ENCODE measurements at places on chromosomes 11 and 22.

- no peak for DNase-seq
Observed at GRCh38 chr22:17167486-17167885, 8.4 kb upstream of the HDHD5 start.

DNA sequence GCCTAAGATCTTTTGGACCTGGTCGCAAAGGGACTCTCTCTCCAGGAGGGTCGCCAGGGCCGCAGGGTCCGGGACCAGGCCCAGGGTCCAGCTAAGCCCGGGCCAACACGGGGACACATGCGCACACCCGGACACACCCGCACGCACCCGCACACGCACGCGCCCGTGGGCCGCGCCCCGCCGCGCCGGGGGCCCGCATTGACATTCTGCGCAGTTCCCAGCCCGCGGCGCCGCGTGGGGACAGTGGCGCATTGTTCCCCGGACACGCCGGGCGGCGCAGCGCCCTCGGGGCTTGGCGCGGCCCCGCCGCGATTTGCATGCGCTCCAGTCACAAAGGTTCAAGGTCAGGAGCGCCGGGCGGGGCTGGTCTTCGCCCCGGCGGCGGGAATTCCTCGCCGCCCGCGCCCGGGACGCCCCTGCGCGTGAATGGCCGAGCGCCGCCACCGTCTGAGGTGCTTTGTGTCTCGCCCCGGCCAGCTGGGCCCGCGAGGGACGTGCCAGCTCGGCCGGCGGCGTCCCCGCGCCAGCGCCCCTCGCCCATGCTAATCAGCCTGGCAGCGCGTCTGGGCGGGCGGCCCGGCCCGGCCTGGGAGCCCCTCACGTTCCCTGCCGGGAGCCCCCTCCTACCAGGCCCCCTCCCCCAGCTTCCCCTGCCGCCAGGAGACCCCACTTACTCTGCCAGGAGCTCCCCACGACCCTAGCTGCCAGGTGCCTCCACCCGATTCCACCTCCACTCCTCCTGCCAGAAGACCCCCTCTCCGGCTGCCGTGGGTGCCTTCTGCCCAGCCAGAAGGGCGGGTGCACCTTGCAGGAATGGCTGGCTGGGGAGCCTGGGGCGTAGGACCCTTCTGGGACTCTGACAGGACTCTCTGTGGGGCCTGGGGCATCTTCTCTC, 50.5 kb upstream of the WNT7B start:
- no peak for DNase-seq

DNA sequence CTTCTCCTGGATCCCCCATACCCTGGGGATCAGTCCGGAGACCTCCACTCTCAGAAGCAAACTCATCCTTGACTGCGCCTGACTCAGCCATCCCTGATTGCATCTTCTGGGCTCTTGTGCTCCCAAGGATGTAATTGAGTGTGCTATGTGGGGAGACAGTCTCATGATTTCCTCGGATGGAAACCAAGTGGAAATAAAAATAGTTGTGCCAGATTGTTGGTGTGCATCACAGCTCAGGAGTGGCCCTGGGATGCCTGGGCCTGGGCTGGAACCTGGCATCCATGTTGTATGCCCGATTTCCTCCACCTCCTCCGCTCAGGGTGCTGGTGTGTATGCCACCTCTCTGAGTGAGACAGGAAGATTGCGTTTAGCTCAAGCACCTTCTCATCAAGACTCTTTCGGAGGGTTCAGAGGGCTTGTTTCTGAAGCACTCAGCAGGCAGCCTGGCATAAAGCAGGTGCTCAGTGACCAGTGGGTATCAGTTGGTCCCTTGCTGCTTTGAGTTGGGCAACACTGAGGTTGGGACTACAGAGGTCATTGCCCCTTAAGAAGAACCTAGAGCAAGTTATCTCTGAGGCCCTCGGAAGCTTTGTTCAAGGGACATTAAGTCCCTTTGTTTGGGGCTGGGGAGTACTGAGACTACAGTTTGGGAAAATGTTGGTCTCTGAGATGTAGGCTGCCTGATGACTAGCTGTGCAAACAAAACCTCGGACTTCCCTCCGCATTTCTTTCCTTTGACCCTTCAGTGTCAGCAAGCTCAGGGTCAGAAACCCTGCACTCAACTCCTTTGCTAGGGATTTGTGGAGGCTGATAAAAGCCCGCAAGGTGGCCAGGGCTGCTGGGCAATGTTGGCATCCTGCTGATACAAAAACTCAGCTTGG, 24.8 kb upstream of the MICAL2 start:
- DNase-seq = no peak

DNA sequence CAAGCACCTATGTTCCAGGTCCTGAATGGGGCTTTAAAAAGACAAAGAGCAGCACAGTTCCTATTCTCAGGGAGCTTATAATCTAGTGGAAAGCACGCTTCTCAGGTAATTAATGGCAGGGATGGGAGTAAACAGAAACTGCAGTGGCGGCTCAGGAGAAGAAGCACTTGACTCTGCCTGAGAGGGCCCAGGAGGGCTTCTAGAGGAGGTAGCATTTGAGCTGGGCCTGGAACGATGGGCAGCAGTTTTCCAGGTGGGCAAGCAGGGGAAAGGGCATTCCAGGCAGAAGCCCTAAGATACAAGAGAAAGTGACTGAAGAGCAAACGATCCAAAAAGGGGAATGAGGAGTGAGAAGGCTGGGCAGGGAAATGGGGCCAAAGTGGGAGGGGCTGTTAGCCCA, 37.1 kb upstream of the CHST1 start:
- DNase-seq = no peak

- no peak for DNase-seq
Observed at GRCh38 chr11:85647078-85647477, 689 bp upstream of the TMEM126A start.

GRCh38 chr11:68908273-68908672, 4.6 kb downstream of the IGHMBP2 start:
- no peak for DNase-seq

- DNase-seq = no peak
Observed at GRCh38 chr22:31944700-31945442, 536 bp downstream of the YWHAH start.

DNA sequence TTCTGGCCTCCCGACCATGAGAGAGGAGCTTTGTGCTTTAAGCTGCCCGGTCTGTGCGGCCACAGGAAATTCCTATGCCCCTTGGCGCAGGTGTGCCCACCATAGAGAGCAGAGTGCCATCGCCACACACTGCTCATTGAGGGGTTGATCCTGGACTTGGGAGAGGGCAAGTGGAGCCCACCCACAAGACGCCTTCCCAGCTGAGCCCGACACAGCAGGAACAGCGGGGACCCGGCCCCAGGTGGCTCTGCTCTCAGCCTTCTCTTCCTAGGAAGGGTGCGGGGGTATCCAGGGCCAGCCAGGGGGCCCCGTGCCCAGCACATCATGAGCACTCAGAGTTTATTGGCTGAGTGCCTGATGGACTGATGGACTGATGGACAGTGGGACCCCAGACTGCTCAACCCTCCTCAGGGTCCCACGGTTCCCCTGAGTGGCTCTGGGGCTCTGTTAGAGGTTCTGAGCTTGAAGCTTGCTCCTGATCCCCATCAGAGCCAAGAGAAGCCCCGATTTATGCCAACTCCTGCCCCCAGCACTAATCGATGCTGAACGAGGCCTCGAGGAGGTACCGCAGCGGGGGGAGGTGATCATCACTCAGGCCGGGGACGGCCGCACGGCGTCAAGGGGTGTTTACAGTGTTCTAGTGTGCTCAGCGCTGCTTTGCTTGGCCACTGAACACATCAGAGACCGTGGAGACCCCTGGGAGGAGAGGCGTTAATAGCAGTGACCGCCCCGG, 13.5 kb upstream of the MRGPRD start:
- DNase-seq = no peak

DNA sequence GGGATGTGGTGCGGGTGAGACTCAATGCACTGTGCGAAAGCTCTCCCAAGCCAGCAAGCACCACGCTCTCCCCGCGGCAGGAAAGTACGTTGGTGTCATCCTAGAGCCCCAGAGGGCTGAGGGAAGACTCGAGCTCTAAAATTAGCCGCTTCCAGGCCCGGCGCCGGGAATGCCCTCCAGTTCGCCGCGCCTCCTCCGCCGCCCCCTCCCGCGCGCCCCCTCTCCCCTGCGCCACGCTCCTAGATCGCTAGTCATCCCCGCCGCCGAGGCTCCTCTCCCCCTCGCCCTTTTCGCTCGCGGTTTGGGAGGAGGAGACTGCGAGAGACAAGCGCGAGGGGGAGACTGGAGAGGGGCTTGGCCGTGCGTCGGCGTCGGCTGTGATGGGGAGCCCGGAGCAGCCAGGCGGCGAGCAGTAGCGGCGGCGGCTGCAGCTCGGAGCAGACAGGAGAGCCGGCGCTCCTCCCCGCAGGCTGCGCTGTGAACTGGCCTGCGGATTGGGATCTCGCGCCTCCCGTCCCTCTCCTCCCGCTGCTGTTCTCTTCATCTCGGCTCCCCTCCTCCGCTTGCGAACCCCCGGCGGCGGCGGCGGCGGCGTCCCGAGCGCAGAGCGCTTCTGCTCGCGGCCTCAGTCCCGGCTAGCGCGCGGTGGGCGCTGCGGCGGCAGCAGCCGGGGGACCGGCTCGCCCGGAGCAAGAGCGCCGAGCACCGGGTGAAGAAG, at the start of gene FAT3:
TSS of gene FAT3 (plus strand) at position 412 of the 718 bp plus-strand sequence. CDS start 127,295 bp downstream, outside the sequence.
- DNase-seq = peak; percentile 45

DNA sequence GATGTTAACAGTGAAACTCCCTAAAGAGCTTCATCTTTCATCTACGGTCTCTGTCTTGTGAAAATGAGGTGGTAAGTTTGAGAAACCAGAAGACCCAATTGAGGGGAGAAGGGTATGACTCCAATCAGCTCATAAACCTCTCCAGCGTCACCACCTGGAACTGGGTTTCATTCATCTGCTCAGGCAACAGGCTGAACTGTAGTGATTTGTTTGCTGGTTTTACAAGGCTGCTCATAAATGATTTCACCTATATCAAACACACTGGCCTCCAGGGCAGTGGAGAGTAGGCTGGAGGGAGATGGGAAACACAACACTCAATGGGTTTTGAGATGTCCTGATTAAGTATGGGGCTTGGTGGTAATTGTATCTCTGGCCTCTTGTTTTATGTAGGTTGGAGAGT, 79.0 kb downstream of the EFCAB6 start:
- DNase-seq = no peak

GRCh38 chr22:42296381-42296853, 26.0 kb upstream of the TCF20 start:
- no peak for DNase-seq

DNA sequence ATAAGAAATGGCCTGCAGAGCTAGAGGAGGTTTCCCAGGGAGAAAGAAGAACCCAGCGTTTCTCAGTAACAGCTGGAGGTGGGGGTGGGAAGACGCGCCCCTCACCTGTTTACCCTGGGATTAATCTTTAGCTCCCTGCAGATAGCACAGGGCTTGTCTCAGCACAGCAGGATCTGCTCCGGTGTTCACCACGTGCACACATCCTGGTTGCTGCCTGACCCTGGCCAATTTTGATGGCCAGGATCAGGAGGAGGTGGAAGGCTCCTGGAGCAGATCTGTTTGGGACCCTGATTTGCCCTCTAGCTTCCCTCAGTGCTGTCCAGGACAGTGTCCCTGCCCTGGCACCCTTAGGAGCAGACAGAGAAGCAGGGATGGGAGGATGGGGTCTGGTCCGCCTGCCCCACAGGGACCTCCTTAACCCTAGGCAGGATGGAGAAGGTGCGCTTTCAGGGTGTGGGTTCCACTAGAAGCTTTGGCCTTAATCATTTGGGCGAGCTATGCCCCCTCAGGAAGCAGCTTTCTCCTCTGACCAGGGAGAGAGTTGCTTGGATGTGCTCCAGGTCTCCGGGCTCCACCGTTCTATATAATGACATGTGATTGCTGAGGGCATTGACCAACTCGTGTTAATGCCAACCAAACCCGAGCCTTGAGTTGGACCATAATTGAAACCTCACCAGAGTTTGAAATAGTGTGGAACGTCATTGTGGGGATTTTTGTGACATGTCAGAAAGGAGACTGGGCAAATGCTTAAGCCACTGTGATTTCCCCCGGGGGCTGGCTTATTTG, 19.3 kb downstream of the UPB1 start:
- no peak for DNase-seq

- no peak for DNase-seq
Observed at GRCh38 chr11:6625832-6626420, 6.7 kb upstream of the TPP1 start.

DNA sequence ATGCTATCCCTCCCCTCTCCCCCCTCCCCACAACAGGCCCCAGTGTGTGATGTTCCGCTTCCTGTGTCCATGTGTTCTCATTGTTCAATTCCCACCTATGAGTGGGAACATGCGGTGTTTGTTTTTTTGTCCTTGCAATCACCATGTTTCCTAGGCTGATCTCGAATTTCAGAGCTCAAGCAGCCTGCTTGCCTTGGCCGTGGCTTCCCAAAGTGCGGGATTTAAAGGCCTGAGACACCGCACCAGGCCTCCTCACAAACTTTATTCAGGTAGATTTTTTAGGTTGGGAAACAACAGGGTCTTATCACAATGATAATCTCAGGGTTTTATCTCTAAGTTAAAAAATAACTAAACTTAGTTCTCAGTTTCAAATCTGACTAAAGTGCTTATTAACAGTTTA, 125.4 kb downstream of the LUZP2 start:
- no peak for DNase-seq

DNA sequence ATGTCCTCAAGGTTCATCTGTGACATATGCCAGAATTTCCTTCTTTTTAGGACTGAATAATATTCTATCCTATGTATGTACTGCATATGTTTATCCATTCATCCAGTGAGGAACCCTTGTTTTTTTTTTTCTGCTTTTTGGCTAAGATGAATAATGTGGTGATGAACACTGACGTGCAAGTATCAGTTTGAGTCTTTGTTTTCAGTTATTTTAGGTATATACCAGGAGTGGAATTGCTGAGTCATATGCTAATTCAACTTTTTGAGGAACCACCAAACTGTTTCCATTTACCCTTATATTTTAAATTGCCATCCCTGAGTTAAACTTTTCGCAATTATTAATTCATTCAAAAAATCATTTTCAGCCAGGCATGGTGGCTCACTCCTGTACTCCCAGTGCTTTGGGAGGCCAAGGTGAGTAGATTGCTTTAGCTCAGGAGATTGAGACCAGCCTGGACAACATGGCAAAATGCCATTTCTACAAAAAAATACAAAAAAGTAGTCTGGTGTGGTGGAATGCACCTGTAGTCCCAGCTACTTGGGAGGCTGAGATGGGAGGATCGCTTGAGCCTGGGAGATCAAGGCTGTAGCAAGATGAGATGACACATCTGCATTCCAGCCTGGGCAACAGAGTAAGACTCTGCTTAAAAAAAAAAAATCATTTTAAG, 64.2 kb downstream of the MICAL2 start:
- no peak for DNase-seq

GRCh38 chr11:100515087-100515486, 172.0 kb upstream of the ARHGAP42 start:
- DNase-seq = peak; percentile 20

DNA sequence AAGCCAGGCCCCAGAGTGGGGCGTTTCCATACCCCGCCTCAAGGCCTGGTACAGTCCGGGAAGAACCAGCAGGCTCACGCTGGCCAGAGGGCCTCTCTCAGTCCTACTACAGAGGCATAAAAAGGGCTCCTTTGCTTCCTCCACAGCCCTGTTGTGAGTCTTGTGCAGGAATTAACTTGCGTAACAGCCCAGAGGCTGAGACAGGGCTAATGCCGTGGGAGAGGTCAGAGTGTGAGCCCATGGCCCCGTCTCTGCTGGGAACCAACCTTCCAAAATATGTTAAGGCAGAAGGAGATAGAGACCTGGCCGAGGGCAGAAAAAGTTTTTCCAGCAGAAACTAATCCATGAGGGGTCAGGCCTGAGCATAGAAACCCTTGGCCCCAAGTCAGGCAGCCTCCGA, 19.9 kb upstream of the TMEM184B start:
- DNase-seq = no peak

- no peak for DNase-seq
Observed at GRCh38 chr11:125338886-125339811, 156.9 kb downstream of the FEZ1 start.

GRCh38 chr11:100573911-100574513, 113.1 kb upstream of the ARHGAP42 start:
- DNase-seq = no peak

GRCh38 chr11:110098645-110099044, 5.5 kb downstream of the ZC3H12C start:
- no peak for DNase-seq

All from HTR-8/SVneo (cell line).